ENCODE measurements at places on chromosomes 12 and 14.
A peak's percentile ranks its signal among the peaks of the same experiment; 100 is the strongest.

- no peak for DNase-seq
Observed at GRCh38 chr12:89884416-89884898, 175.8 kb upstream of the ATP2B1 start.

DNA sequence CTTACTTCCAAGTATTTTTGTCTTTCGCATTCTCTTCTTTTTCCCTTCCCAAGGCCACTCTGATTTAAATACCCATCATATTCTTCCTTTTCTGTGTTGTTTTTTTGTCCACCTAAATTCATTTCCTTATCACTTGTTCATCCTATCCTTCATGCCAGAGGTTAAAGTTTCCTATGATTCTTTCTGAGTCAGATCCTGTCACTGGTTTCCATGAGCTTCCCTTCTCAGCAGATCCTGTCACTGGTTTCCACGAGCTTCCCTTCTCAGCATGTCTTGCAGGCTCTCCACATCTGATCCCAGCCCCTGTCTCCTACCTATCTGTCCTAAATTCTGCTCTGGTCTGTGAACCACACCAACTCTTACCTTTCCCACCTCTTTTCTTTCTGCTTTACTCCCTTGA is 311.8 kb upstream of the RGS6 start:
- DNase-seq = no peak

DNA sequence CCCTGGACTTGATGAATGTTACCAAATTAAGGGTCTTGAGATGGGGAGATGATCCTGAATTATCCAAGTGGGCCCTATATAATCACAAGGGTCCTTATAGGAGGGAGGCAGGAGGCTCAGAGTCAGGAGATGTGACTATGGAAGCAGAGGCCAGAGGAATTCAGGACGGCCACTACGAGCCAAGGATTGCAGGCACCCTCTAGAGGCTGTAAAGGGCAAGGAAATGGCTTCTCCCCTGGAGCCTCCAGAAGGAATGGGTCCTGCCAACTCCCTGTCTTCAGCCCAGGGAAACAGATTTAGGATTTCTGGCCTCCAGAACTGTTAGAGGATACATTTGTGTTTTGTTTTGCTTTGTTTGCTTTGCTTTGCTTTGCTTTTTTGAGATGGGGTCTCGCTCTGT is 8.8 kb downstream of the BDKRB1 start:
- no peak for DNase-seq

DNA sequence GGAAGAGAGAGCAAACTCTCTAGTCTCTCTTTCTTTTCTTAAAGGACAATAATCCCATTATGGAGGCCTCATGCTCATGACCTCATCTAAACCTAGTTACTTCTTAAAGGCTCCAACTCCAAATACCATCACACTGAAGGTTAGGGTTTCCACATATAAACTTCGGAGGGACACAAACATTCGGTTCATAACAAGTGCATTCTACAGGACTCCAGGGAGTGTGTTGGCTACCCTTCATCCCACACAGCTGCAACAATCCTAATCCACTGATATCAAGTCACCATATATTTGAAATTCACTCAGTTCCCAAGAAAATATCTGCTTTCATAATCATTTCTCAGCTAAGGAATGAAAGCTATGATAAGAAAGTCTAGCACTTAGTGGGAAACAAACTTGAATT is 265.9 kb upstream of the PLEKHG7 start:
- no peak for DNase-seq

- no peak for DNase-seq
Observed at GRCh38 chr12:54172168-54172567, 16.6 kb downstream of the SMUG1 start.

GRCh38 chr14:77641534-77642341 is 25.3 kb upstream of the SPTLC2 start:
- peak; percentile 59 for DNase-seq

DNA sequence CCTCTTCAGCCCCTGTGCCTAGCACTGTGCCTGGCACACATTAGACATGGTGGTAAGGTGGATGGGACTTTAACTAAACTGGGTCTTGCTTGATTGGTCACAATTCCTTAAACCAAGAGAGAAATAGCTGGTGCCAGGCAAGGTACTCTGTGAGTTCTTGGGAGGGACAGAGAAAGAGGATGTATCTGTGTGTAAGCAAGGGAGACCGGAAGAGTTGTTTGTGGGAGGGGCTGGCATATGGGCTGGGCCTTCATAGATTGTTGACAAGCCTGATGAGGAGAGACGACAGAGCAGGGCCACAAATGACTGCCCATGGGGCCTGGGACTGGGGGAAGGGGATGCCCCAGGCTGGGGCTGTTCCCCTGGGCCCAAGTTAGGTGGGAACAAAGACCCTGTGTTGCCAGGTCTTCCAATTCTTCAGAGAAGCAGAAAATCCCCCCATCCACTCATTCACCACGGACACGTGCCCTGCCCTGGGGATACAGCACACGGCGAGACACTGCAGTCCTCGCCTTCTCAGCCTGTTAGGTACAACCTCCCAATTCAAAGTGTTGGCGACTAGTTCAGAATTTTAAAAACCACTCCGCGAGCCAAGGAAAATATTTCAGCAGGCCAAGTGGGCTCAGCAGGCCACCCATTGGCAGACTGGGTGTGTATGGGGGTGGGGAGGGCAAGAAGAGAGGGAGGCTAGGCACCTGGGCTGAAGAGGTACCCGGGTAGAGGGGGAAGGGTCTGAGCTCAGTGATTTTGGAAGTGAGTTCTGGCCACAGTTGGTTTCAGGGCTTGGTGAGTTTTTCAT is 11.4 kb upstream of the CYP46A1 start:
- DNase-seq = no peak

- DNase-seq = peak; percentile 60
Observed at GRCh38 chr12:31874961-31875608, 84.1 kb upstream of the RESF1 start.

- DNase-seq = no peak
Observed at GRCh38 chr14:95077345-95077744, 80.0 kb downstream of the DICER1 start.

DNA sequence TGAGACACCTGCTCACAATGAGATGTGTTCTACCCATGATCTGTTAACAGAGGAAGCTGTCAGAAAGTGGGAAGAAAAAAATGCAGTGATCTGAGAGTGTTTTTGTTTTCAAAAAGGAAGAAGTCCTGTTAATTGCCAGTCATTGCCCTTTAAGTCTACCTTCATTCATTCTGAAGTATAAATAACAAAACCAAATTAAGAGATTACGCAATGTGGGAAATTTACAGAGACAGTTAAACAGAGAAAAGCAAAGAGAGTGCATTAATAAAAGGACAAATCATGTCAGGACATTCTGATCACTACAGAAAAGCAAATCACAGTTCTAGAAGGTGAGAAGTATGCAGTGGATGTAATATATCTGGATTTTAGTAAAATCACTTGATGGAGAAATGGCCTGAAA is 154.2 kb downstream of the NRXN3 start:
- no peak for DNase-seq

- DNase-seq = peak; percentile 10
Observed at GRCh38 chr12:117148642-117149041, 41.6 kb downstream of the FBXO21 start.

DNA sequence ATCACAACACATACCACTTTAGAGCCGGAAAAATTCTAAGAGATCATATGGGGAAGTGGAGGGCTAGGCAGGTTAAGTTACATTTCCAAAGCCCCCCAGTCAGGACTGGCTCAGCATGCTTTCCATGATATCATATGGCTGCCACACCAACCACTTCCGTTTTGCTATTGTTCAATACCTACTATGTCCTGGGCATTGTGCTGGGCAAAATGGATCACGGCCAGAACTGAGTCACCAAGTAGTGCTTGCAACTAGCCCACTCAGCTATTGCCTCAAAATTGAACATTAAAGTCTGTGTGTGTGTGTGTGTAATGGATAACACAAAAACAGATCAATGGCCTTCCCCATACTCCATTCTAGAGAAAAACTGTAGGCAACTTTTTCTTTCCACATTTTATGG is 22.7 kb downstream of the WIF1 start:
- DNase-seq = no peak

- no peak for DNase-seq
Observed at GRCh38 chr14:89625244-89625713, 208.2 kb upstream of the FOXN3 start.

- no peak for DNase-seq
Observed at GRCh38 chr12:82438356-82438755, 80.0 kb downstream of the METTL25 start.

DNA sequence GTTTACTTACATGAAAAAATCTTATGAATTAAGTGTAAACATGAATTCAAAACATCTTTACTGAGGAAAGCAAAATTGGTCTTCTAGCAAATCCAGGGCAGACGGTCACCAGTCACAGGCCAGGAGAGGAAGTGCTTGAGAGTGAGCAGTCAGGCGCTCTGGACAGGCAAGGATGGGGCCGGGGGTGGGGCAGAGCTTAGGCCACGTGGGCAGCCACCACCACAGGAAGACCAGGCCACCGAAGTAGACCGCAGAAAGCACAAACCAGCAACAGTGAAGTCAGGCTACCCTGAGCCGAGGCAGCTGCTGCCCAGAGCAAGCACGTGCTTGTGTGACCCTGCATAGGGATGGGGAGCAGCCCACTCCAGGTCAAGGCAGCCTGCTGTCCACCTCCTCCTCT is 33.5 kb downstream of the SLC6A12 start:
- DNase-seq = no peak

DNA sequence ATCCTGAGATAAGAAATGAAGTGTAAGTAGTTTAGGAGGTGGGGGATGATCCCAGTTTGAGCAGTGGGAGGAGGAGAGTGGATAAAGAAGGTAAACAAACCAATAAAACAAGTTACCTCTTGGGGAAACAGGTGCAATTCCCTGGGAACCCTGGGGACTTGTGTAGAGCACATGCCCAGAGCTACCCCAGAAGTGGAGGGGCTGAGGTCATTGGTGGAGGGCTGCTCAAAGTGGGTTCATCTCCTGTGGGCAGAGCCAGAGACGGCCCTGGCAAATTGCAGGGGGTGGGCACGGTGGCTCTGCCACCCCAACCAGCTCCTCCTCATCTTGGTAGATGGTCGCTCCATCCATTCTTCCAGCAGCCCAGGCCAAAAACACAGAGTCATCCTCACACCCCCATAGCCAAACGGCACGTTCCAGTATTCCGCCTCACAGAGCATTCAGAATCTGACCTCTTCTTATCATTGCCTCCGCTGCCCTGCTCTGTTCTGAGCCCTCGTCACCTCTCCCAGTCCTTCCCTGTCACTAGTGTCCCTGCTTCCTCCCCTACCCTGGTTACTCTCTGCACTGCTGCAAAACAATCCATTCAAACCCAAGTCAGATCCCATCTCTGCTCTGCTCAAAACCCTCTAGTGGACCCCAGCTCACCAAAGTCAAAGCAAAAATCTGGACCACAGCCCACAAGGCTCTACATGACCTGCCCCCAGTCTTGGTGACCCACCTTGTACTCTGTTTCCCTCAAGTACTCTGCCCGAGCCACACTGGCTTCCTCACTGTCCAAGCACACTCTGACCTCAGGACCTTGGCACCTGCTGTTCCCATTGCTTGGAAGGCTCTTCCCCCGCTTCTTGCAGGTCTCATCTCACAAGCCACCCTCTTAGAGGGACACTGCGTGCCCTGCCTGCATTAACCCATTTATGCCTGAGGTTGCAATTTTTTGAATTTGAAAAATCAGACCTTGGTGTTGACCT is 5.5 kb downstream of the CYP46A1 start:
- DNase-seq = no peak

GRCh38 chr14:68972507-68973218 is 6.4 kb downstream of the ACTN1 start:
- DNase-seq = no peak

GRCh38 chr14:52013984-52014600 is 24.7 kb downstream of the RTRAF start:
- DNase-seq = no peak

DNA sequence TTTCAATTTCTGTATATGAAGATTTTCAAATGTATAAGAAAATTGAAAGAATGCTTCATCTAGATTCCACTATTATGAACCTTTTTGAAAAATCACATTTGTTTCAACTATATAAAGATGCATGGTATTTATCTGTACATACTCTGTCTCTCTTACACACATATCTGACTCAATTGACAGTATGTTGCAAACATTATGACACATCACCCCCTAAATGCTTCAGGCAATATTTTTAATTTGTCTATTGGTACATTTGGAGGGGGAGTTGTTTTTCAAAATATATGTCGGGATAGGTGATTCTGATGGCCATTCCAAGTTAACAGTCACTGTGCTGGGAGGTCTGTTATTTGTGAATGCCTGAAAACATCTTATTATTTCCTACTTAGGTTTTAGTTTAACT is 14.4 kb downstream of the PCNX1 start:
- DNase-seq = no peak

GRCh38 chr12:89134213-89134770 is 218.0 kb downstream of the DUSP6 start:
- no peak for DNase-seq

- DNase-seq = no peak
Observed at GRCh38 chr12:53729644-53730043, 2.4 kb upstream of the CALCOCO1 start.

DNA sequence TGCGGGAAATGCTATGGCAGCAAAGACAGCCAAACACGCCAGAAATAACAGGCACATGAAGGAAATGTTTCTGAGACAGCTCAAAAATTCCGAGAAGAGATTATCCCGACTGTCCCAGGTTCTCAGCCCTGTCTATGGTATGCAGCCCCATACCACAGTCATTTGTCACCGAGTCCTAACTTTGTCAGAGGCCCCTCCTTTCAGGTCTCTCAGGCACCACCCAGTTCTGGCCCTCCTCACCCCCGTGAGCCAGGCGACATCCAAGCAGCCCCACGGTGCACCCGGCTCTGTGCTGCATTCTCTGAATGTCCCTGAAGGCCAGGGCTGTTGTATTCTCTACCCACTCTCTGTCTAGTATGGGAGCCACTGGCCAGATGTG is 24.0 kb downstream of the SSH1 start:
- DNase-seq = no peak

DNA sequence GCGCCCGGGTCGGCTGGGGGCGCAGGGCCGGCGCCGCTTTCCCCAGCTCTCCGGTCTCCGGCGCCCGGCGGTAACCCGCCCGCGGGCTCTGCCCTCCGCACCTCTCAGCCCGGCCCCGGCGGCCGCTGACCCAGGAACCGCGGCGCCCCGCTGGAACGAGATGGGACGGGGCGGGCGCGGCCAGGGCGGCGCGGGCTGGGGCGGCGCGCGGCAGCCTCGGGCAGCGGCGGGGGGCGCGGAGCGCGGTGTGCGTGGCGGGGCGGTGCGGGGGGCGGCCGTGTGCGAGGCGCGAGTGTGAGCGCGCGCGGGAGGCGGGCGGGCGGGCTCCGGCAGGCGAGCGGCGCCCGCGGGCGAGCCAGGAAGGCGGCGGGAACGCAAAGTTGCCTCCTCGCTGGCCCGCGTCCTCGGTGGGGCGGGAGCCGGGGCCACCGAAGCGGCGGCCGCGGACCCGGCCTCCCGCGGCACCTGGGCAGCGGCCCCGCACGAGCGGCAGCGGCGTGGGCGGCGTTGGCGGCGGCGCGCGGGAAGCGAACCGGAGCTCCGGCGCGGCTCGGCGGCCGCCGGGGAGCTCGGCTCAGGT is 671 bp upstream of the DIO3 start:
- no peak for DNase-seq

- DNase-seq = no peak
Observed at GRCh38 chr14:90373887-90374286, 22.9 kb upstream of the CALM1 start.

- DNase-seq = no peak
Observed at GRCh38 chr12:122884091-122884826, 11.7 kb downstream of the VPS37B start.

Measured in activated T-cell treated with anti-CD3 and anti-CD28 coated beads for 24 hours (primary cell).